ENCODE measurements at places on chromosomes 11 and 22. TPM values are rescaled to one million over a fixed set of nuclear protein-coding genes. Genes with fewer than 3 reads are reported as not detected.

- peaks cover 7% of the 10 kb centered on the region for H3K27me3 ChIP-seq
- peaks cover 16% of the 10 kb centered on the region for H3K36me3 ChIP-seq
- peak overlapping the region; percentile 89 for H3K4me3 ChIP-seq
- peak; percentile 93 for DNase-seq
- H3K4me1 ChIP-seq, result peaks cover 15% of the 10 kb centered on the region
These were observed 778 bp downstream of the KDELR3 start for GRCh38 chr22:38468443-38469305.

The OR5F1 gene
- total RNA-seq, result not detected

The FGF4 gene
- total RNA-seq, result not detected

DNA sequence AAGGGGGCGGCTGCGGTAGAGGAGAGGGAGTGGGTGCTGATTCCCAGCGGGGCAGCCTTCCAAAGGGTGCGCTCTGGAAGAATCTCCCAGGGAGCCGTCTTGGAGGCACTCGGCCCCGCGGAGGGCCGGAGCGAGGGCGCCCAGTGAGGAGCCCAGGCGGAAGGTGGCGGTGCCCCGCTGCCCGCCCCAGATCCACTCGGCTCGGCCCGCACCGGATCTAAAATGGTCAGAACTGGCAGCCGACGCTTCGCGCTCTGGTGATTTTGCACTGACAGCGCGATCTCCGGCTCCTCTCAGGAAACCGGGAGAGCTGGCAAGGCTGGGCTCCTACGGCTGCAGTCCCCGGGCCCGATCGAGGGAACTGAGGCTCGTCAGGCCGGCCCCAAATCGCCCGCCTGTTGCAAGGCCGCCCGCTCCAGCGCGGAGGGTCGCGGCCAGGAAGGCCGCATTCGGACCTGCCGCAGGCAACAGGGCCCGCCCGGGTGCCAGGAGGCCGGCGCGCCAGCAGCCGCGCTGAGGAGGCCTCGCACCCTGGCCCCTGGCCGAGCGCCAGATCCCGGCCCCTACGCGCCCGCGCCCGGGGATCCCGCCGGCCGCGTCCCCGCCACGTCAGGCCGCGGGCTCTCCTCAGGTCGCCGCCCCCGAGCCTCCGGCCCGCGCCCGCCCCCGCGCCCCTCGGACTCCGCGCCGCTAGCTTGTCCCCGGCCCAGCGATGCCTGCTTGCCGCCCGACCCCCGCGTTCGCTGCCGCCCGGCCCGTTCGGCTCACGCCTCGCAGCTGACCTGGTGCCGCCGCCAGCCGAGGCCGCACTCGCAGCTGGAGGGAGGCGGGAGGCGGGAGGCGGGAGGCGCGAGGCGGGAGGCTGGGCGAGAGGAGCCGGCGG lies at the start of gene KLHL22:
KLHL22 (minus strand) TSS at position 818 of the 883 bp plus-strand sequence. CDS start 6,584 bp downstream, outside the sequence.
- H3K36me3 ChIP-seq, result no peaks in the 10 kb centered on the region
- no peaks in the 10 kb centered on the region for H3K27me3 ChIP-seq
- peaks cover 11% of the 10 kb centered on the region for H3K4me1 ChIP-seq
- peak within 1 kb of the TSS; percentile 76 for H3K4me3 ChIP-seq

The UPK3A gene
- not detected for total RNA-seq

DNA sequence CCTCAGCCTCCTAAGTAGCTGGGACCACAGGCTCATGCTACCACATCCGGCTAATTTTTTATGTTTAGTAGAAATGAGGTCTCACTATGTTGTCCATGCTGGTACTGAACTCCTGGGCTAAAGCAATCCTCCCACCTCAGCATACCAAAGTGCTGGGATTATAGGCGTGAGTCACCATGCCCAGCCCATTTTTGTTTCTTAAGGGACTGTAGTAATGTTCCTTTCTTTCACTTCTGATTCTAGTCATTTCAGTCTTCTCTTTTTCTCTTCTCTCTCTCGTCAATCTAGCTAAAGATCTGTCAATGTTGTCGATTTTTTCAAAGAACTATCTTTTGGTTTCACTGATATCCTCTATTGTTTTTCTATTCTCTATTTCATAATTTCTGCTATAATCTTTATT lies 111.0 kb upstream of the APOA1 start:
- no peak for DNase-seq
- H3K36me3 ChIP-seq, result peaks cover 27% of the 10 kb centered on the region
- H3K27ac ChIP-seq, result no peak overlapping the region

DNA sequence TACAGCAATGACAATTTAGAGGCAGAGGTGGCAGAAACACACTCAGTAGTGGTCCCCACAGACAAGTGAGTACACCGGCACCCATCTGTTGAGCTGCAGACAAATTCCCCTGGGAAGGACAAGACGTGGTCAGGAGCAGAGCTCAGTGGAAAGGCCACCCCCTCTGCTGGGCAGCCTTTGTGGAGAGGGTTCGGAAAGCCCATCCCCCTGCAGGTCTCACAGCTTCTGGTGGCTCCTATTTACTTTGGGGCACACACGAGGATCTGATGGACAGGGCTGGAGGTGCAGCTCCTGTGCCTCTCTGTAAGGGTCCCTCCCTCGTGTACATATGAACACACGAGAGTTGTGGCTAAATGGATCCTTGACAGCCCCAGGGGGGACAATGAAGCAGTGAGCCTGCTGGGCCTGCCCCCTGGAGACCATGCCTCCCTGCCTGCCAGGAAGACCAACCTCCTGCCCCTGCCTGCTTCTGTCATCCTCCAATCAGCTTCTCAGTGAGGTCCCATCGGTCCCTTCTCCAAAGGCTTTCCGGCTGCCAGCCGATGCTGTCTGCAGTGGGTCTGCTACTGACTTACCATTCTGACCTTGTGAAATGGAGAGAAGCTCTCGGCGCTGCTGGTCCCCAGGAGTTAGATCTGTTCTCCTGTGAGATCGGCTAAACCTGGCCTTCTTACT lies 161.5 kb downstream of the CACNA1I start:
- H3K36me3 ChIP-seq, result no peaks in the 10 kb centered on the region
- no peak overlapping the region for H3K4me3 ChIP-seq
- H3K27ac ChIP-seq, result no peak overlapping the region
- H3K4me1 ChIP-seq, result no peaks in the 10 kb centered on the region
- DNase-seq, result peak; percentile 39
- H3K27me3 ChIP-seq, result peaks cover 33% of the 10 kb centered on the region

DNA sequence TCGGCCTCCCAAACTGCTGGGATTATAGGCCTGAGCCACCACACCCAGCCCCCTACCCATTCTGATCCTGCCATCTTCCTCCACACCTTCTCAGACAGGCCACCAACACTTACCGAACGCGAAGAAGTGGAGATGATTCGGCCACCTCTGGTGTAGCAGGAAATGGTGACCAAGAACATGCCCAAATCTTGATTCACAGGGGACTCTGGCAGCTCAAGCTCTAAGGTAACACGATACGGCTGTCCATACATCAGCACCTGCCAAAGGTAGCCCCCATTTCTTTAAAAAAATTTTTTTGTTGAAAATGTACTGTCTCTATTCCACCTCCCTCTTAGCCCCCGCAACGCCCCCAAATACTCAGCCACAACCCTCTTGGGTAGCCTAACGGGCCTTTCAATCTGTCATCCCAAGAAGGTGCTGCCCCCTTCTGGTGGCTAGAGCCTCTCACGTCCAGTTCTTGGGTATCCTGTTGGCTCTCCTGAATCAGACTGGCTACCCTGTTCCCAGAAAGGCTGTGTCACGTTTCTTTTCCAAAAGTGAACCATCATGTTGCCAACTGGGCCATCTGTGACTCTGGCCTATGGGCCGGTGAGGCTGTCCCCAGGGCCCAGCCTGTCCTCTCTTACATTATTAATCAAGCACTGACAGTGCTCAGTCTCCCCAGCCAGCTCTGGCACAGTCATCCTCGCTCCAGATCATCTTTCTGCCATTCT lies 5.3 kb upstream of the LRRN4CL start:
- H3K36me3 ChIP-seq, result peaks cover 33% of the 10 kb centered on the region
- H3K4me3 ChIP-seq, result no peak overlapping the region
- no peaks in the 10 kb centered on the region for H3K27me3 ChIP-seq
- peak overlapping the region; percentile 7 for H3K27ac ChIP-seq
- H3K4me1 ChIP-seq, result peaks cover 14% of the 10 kb centered on the region

DNA sequence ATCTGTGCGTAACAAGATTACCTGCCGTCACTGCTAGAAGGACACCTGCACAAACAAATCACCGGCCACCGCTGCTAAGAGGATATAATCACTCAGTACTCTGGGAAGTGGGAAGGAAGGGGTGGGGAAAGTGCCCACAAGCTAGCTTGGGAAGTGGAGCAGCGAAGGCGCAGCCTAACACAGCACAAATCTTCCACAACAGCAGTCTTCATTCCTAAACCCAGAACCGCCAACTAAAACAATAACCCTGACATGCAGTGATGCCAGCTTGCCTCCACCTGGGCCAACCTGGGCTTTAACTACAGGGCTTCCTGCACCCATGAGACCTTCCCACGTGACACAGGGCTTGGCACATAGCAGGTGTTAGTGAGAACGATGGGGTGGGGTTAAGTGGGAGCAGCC lies 5.1 kb downstream of the DGCR2 start:
- H3K4me3 ChIP-seq, result no peak overlapping the region
- H3K27ac ChIP-seq, result no peak overlapping the region
- H3K27me3 ChIP-seq, result no peaks in the 10 kb centered on the region
- no peaks in the 10 kb centered on the region for H3K36me3 ChIP-seq
- H3K4me1 ChIP-seq, result peaks cover 12% of the 10 kb centered on the region

- H3K27ac ChIP-seq, result no peak overlapping the region
- H3K4me1 ChIP-seq, result no peaks in the 10 kb centered on the region
- no peak for DNase-seq
- no peaks in the 10 kb centered on the region for H3K36me3 ChIP-seq
These were observed 903.7 kb downstream of the FAM181B start for GRCh38 chr11:81829976-81830375.

The TRMT2A gene
- total RNA-seq, result 35.9 TPM

The POLD4 gene
- total RNA-seq, result 59.4 TPM

The TMEM191C gene
- total RNA-seq, result 0.59 TPM

- no peak for DNase-seq
- H3K27me3 ChIP-seq, result no peaks in the 10 kb centered on the region
- peak overlapping the region; percentile 61 for H3K4me3 ChIP-seq
- H3K27ac ChIP-seq, result no peak overlapping the region
- no peaks in the 10 kb centered on the region for H3K4me1 ChIP-seq
These were observed 177.4 kb downstream of the JRKL start for GRCh38 chr11:96567176-96567575.

The KLHL35 gene
- total RNA-seq, result 4.3 TPM

GRCh38 chr11:43508511-43508918 lies 149.8 kb downstream of the TTC17 start:
- H3K36me3 ChIP-seq, result no peaks in the 10 kb centered on the region
- H3K4me1 ChIP-seq, result peaks cover 17% of the 10 kb centered on the region
- peak; percentile 89 for DNase-seq
- H3K27ac ChIP-seq, result peak overlapping the region; percentile 50
- no peaks in the 10 kb centered on the region for H3K27me3 ChIP-seq
- H3K4me3 ChIP-seq, result no peak overlapping the region

The C11orf86 gene
- total RNA-seq, result not detected

The PKNOX2 gene
- 1.2 TPM for total RNA-seq

GRCh38 chr22:41619979-41620588 lies 759 bp downstream of the DESI1 start:
- no peaks in the 10 kb centered on the region for H3K27me3 ChIP-seq
- H3K4me1 ChIP-seq, result peaks cover 19% of the 10 kb centered on the region
- H3K36me3 ChIP-seq, result peaks cover 16% of the 10 kb centered on the region
- peak overlapping the region; percentile 99 for H3K27ac ChIP-seq
- DNase-seq, result peak; percentile 74
- peak overlapping the region; percentile 99 for H3K4me3 ChIP-seq

DNA sequence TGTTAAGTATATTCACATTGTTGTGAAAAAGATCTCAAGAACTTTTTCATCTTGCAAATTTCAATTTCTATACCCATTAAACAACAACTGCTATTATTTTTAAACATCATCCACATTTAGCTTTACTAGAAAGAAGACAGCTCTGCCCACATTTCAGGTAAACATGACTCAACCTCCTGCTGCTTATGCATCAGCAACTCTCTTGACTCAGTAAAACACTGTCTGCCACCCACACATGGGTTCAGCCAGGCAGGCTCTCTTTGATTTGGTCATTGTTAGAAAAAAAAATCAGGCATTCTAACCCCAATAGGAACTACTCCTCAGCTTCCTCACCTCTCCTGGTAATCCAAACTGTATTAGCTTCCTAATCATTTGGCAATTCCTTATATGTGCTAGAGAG lies 5.1 kb upstream of the ENDOD1 start:
- no peaks in the 10 kb centered on the region for H3K27me3 ChIP-seq
- no peak overlapping the region for H3K4me3 ChIP-seq
- DNase-seq, result peak; percentile 79
- H3K36me3 ChIP-seq, result no peaks in the 10 kb centered on the region

DNA sequence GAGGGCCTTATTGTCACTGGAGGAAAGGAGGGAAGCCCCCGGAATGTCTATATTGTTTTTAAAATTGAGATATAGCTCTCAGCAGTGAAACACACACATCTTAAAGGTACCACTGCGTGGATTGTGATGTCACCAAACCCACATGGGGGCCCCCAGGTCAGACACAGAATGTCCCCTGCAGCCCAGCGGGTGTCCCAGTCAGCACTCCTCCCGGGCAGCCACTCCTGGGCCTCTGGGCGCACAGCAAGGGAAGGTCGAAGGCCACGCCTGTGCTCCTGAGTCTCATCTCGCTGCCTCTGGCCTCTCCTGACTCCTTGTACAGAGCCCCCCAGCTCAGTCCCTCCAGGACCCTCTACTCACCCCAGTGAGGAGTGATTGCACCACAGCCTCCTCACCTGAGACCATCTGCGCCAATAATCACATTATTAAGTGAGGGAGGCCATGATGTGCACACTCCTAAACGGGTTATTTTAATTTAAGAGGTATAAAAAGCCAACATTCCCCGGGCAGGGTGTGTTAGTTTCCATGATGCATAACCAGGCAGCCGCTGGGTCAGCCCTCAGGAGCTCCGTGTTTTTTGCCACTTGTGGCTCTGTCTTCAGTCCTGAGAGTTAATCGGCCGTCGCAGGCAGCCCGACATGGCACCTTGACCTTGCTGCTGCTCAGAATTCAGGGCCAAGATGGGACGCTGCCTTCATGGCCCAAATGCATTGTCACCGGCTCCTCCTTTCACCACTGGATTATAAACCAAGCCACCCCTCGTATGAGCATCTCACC lies 1089.3 kb downstream of the BRD1 start:
- H3K27me3 ChIP-seq, result no peaks in the 10 kb centered on the region
- no peaks in the 10 kb centered on the region for H3K4me1 ChIP-seq
- no peaks in the 10 kb centered on the region for H3K36me3 ChIP-seq
- peak; percentile 58 for DNase-seq
- H3K27ac ChIP-seq, result no peak overlapping the region

DNA sequence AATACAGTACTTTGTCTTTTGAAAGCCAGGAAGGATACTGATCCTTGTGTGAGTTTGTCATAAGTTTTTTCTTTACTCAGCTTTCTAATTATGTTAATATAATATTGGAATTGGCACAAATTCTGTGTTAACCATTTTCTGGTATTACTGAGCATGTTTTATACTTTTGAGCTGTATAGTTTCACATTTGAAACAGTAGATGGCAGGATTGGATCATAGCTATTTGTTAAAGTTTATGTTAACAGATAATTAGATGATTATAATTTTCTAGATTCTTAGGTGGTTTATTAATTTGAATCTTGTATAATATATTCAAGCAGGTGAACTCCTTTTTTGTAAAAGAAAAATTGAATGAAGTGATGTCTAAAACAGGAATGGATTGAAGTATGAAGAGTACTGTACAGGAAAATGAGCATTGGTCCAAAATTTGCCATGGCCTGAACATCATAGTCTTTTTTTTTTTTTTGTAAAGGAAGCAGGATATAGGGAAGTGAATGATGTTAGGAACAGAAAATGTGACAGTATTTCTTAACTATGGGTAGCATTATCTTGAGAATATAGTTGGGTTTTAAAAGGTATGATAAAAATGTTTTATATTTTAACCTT lies 102.0 kb downstream of the CYP2R1 start:
- no peak for DNase-seq
- H3K36me3 ChIP-seq, result no peaks in the 10 kb centered on the region
- no peaks in the 10 kb centered on the region for H3K4me1 ChIP-seq

GRCh38 chr22:38450234-38450797 lies 4.7 kb downstream of the KCNJ4 start:
- no peak overlapping the region for H3K4me3 ChIP-seq
- H3K27ac ChIP-seq, result no peak overlapping the region
- peaks cover 53% of the 10 kb centered on the region for H3K27me3 ChIP-seq
- peak; percentile 85 for DNase-seq
- no peaks in the 10 kb centered on the region for H3K4me1 ChIP-seq
- H3K36me3 ChIP-seq, result no peaks in the 10 kb centered on the region
